HCT116 (cell line): ENCODE measurements at places on chromosomes 4 and X. TPM values are rescaled to one million over a fixed set of nuclear protein-coding genes. Genes with fewer than 3 reads are reported as not detected.

- no peaks in the 10 kb centered on the region for H3K27me3 ChIP-seq
- no peaks in the 10 kb centered on the region for H3K36me3 ChIP-seq
- no peak for DNase-seq
Measured at GRCh38 chr4:80097400-80098177, 24.6 kb upstream of the ANTXR2 start.

DNA sequence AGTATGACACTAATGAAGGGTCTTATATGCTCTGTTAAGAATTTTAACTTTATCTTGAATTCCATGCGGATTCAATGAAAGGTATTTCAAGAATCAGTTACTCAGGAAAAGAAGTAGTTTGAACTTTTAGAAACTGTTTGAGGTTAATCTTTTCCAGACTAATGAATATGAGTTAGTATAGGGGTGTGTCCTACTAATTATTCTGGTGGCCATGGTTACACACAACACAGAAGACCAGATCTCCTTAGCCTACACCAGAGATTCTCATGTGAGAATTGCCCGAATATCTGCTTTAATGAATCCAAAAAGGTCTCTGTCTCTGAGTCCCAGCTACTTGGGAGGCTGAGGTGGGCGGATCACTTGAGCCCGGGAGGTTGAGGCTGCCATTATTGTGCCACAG, 100.4 kb downstream of the MMRN1 start:
- H3K36me3 ChIP-seq, result no peaks in the 10 kb centered on the region
- no peaks in the 10 kb centered on the region for H3K27me3 ChIP-seq
- DNase-seq, result no peak
- no peak overlapping the region for H3K27ac ChIP-seq

- no peak for DNase-seq
- no peaks in the 10 kb centered on the region for H3K36me3 ChIP-seq
- H3K27me3 ChIP-seq, result no peaks in the 10 kb centered on the region
- no peak overlapping the region for H3K4me3 ChIP-seq
- H3K27ac ChIP-seq, result no peak overlapping the region
Measured at GRCh38 chr4:127113844-127114362, 518.9 kb upstream of the INTU start.

DNA sequence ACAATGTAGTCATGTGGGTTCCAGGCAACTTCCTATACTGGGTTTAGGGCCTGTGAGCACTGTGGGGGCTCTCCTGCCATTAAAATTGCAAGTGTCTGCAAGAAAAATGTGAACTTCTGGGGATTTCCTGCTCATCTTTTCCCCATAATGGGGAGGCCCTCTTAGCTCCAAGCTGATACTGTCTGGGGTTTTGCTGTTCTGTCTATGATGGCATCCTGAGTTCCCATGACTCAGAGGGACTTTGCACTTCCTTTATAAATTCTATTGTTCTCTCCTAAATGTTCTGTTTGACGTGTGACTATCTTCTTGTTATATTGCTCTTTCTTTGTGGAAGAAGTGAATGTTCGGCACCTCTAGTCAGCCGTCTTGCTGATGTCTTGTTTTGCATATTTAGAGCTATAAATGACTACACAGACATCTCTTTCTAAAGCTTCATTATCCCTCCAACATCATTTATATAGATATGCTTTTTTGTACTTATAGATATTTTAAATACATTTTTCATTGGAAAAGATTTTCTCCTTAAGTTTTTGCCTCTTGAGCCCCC, 465.8 kb downstream of the NAF1 start:
- H3K27me3 ChIP-seq, result no peaks in the 10 kb centered on the region
- no peak for DNase-seq
- H3K36me3 ChIP-seq, result no peaks in the 10 kb centered on the region
- no peak overlapping the region for H3K4me3 ChIP-seq

GRCh38 chrX:153307276-153308178, 14.0 kb downstream of the PNMA6F start:
- H3K4me1 ChIP-seq, result no peaks in the 10 kb centered on the region
- DNase-seq, result no peak
- no peak overlapping the region for H3K27ac ChIP-seq
- H3K27me3 ChIP-seq, result peaks cover 8% of the 10 kb centered on the region; the same call in 1 of the 2 replicates
- H3K4me3 ChIP-seq, result no peak overlapping the region
- H3K36me3 ChIP-seq, result no peaks in the 10 kb centered on the region

GRCh38 chrX:101407167-101407747, 468 bp downstream of the GLA start:
- peak overlapping the region; percentile 76 for H3K4me3 ChIP-seq
- H3K36me3 ChIP-seq, result no peaks in the 10 kb centered on the region; the same call in none of the 2 replicates
- H3K27me3 ChIP-seq, result no peaks in the 10 kb centered on the region
- H3K4me1 ChIP-seq, result 0 out of 2 replicates have a peak, but pooled peaks cover 3% of the 10 kb centered on the region

GRCh38 chr4:168384437-168385141, 66.0 kb upstream of the DDX60 start:
- H3K27ac ChIP-seq, result no peak overlapping the region
- no peak overlapping the region for H3K4me3 ChIP-seq
- DNase-seq, result no peak
- peaks cover 36% of the 10 kb centered on the region for H3K36me3 ChIP-seq
- peaks cover 3% of the 10 kb centered on the region; the same call in 1 of the 2 replicates for H3K4me1 ChIP-seq

DNA sequence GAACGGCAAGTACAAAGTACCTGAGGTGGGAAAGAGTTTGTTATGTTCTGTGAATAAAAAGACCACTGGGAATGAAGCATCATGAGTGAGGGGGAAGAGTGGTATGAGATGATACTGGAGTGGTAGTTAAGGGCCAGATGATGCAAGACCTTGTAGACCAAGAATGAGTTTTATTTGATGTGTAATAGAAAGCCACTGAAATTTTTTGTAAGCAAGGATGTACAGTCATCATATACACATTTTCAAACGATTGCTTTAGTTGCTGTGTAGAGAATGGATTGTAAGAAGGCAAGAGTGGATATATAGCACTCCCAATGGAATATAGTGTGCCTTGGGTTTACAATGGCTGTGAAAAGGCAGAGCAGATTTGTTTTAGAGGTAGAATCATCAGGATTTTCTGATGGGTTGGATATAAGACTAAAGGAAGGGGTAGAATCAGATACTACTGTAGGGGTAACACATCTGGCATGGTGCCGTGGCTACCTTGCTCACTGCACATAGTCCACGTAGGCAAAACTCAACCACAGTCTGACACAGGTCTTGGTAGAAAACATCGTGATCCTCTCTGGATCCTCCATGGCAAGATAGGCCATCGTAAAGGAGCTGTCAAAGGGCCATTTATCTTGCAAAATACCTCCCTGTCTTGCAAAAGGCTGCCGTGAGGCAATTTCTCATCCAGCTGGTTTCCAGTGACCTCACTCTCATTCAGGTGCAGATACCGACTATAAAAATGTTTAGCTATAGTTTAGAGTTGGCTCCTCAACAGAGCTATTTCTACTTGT, 14.9 kb downstream of the TIFA start:
- H3K27ac ChIP-seq, result no peak overlapping the region
- no peaks in the 10 kb centered on the region for H3K27me3 ChIP-seq
- peaks cover 17% of the 10 kb centered on the region for H3K4me1 ChIP-seq
- DNase-seq, result no peak
- H3K36me3 ChIP-seq, result peaks cover 8% of the 10 kb centered on the region; the same call in 1 of the 2 replicates
- H3K4me3 ChIP-seq, result no peak overlapping the region

- H3K27me3 ChIP-seq, result no peaks in the 10 kb centered on the region
- peaks cover 18% of the 10 kb centered on the region for H3K4me1 ChIP-seq
- H3K4me3 ChIP-seq, result peak overlapping the region; percentile 80
- H3K27ac ChIP-seq, result peak overlapping the region; percentile 90
Measured at GRCh38 chr4:55397520-55398321, 2.0 kb downstream of the TMEM165 start.

GRCh38 chr4:40976343-40976742, 226.6 kb downstream of the NSUN7 start:
- no peaks in the 10 kb centered on the region for H3K36me3 ChIP-seq
- H3K27me3 ChIP-seq, result no peaks in the 10 kb centered on the region
- peaks cover 9% of the 10 kb centered on the region for H3K4me1 ChIP-seq
- no peak overlapping the region for H3K4me3 ChIP-seq
- DNase-seq, result peak; percentile 51

DNA sequence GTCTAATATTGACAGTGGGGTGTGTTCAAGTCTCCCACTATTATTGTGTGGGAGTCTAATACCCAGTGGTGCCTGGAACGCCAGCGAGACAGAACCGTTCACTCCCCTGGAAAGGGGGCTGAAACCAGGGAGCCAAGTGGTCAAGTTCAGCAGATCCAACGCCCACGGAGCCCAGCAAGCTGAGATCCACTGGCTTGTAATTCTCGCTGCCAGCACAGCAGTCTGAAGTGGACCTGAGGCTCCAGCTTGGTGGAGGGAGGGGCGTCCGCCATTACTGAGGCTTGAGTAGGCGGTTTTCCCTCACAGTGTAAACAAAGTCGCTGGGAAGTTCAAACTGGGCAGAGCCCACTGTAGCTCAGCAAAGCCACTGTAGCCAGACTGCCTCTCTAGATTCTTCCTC, 407.3 kb downstream of the DMD start:
- no peaks in the 10 kb centered on the region for H3K4me1 ChIP-seq
- H3K36me3 ChIP-seq, result no peaks in the 10 kb centered on the region
- no peaks in the 10 kb centered on the region for H3K27me3 ChIP-seq
- no peak overlapping the region for H3K27ac ChIP-seq

GRCh38 chr4:114807759-114808404, 209.3 kb downstream of the UGT8 start:
- H3K4me3 ChIP-seq, result no peak overlapping the region
- no peaks in the 10 kb centered on the region for H3K27me3 ChIP-seq
- no peaks in the 10 kb centered on the region for H3K36me3 ChIP-seq

DNA sequence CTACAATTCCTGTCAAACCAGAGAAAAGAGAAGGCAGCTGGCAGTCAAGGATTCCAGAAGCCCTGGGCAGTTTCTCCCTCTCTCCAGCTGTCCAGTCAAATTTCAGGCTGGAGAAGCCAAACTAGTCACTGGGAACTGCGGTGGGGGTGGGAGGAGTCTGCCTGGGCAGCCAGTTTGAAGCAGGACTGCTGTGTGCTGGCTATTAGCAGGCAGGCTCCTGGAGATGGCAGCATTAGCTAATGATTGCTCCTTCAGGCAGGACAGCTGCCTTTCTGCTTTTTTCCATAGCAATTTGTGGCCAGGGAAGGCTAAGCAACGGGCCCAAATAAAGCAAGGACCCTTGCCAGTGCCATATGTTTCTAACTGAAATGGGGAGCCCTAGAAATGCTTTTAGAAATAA, 44.7 kb upstream of the FGF13 start:
- no peaks in the 10 kb centered on the region for H3K27me3 ChIP-seq
- DNase-seq, result no peak
- H3K4me1 ChIP-seq, result no peaks in the 10 kb centered on the region
- no peak overlapping the region for H3K4me3 ChIP-seq
- H3K36me3 ChIP-seq, result no peaks in the 10 kb centered on the region

GRCh38 chr4:165462009-165462408, 83.2 kb downstream of the CPE start:
- no peak overlapping the region for H3K4me3 ChIP-seq
- no peaks in the 10 kb centered on the region for H3K36me3 ChIP-seq
- DNase-seq, result no peak

- H3K4me3 ChIP-seq, result no peak overlapping the region
- DNase-seq, result no peak
- no peak overlapping the region for H3K27ac ChIP-seq
- no peaks in the 10 kb centered on the region for H3K4me1 ChIP-seq
- H3K36me3 ChIP-seq, result no peaks in the 10 kb centered on the region
Measured at GRCh38 chr4:42144028-42144427, 8.4 kb downstream of the BEND4 start.

- no peaks in the 10 kb centered on the region for H3K27me3 ChIP-seq
- H3K4me3 ChIP-seq, result no peak overlapping the region
- H3K36me3 ChIP-seq, result no peaks in the 10 kb centered on the region
Measured at GRCh38 chr4:176760471-176760870, 32.3 kb downstream of the VEGFC start.

DNA sequence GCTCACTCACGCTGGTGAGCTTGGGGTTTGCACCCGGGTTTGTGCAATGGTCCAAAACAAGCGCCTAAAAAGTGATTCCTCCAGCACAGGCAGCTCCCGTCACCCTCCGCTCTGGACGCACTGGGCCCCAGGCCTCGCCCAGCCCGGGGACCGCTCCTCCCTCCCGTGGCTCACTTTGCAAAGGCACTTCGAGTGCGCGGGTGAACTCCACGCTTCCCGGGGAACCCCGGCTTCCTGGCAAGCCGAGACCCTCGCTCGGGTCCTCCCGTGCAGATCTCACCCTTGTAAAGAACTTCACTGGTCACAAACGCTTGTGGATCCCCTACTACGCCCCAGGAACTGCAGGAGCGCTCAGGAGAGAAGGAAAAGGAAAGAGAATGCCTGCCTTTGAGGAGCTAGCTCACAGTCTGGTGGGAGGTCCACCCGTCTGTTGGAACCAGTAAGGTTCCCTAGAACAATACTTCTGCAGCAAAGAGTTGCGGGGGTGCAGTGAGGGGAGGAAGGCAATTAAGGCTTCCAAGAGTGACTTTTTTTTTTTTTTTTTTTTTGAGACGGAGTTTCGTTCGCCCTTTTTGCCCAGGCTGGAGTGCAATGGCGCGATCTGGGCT, at the start of gene CTPS2:
TSS of gene CTPS2 (minus strand) at position 122 of the 608 bp plus-strand sequence. CDS start 9,767 bp downstream, outside the sequence.
- H3K27me3 ChIP-seq, result no peaks in the 10 kb centered on the region
- peak within 1 kb of the TSS; percentile 87 for H3K27ac ChIP-seq
- H3K4me1 ChIP-seq, result no peaks in the 10 kb centered on the region
- H3K4me3 ChIP-seq, result peak within 1 kb of the TSS; percentile 71

GRCh38 chrX:119410027-119410819, 11.1 kb downstream of the SLC25A43 start:
- H3K4me3 ChIP-seq, result no peak overlapping the region
- peak overlapping the region; percentile 52 for H3K27ac ChIP-seq
- H3K4me1 ChIP-seq, result peaks cover 14% of the 10 kb centered on the region
- no peaks in the 10 kb centered on the region for H3K27me3 ChIP-seq
- no peaks in the 10 kb centered on the region for H3K36me3 ChIP-seq
- peak; percentile 49 for DNase-seq

Gene GLOD5
- not detected for total RNA-seq

Gene CENPVL2
- not detected for total RNA-seq

Gene GPR119
- total RNA-seq, result not detected

Gene TMPRSS11B
- not detected for total RNA-seq

Gene NEUROG2
- total RNA-seq, result 0.12 TPM

Gene L1CAM
- total RNA-seq, result 14.8 TPM

Gene RIBC1
- 0.61 TPM for total RNA-seq

Gene NXF2B
- not detected for total RNA-seq
